Left ventricle myocardium inferior (tissue), 1 donor: ENCODE measurements at places on chromosomes 11 and 22. TPM values are rescaled to one million over a fixed set of nuclear protein-coding genes. Genes with fewer than 3 reads are reported as not detected.

CELF1 gene
- 88.6 TPM for total RNA-seq

DEPDC7 gene
- total RNA-seq: 0.55 TPM

GRCh38 chr22:19036523-19037273, 85.5 kb downstream of the DGCR2 start:
- DNase-seq: no peak

GRCh38 chr11:44865866-44866272, 84.8 kb downstream of the TP53I11 start:
- DNase-seq: peak; percentile 78

- DNase-seq: no peak
Observed at GRCh38 chr11:12540913-12541582, 133.2 kb upstream of the TEAD1 start.

- no peak for DNase-seq
Observed at GRCh38 chr11:110243791-110244190, 52.6 kb downstream of the RDX start.

CNTF gene
- total RNA-seq: 0.93 TPM

- no peak for DNase-seq
Observed at GRCh38 chr11:120819437-120820365, 204.2 kb upstream of the TBCEL start.

DNA sequence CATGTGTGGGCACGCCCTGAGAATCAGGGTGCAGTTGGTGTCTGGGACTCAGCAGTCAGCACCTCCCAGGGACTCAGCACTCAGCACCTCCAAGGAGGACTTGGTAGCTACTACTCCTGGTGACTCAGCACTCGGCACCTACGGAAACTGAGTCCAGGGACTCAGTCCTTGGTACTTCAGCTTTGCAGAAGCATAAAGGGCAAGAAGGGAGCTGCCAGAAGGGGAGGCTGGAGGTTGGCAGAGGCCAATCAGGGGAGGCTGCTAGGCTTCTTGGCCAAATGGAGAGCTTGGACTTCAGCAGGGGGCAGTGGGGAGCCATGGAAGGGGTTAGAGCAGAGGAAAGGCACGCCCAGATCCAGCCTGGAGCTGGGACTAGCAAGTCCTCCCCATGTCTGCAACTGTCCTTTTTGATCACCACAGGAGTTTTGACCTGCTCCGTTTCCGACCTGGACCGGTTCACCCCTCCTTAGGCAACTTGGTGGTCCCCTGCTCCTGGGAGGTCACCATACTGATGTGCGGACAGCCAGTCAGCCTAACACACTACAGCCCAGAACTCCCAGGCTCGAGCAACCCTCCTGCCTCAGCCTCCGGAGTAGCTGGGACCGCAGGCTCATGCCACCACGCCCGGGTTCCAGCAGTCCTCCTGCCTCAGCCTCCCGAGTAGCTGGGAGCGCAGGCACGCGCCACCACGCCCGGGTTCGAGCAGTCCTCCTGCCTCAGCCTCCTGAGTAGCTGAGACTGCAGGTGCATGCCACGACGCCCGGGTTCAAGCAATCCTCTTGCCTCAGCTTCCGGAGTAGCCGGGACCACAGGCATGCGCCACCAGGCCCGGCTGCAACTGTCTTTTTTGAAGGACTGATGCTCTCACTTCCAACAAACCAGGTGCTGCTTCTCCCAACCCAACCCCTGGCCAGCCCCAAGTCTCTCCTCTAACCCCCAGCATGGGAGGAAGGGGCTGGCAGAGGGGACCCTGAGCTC, 1.5 kb downstream of the ANO9 start:
- DNase-seq: no peak

DNA sequence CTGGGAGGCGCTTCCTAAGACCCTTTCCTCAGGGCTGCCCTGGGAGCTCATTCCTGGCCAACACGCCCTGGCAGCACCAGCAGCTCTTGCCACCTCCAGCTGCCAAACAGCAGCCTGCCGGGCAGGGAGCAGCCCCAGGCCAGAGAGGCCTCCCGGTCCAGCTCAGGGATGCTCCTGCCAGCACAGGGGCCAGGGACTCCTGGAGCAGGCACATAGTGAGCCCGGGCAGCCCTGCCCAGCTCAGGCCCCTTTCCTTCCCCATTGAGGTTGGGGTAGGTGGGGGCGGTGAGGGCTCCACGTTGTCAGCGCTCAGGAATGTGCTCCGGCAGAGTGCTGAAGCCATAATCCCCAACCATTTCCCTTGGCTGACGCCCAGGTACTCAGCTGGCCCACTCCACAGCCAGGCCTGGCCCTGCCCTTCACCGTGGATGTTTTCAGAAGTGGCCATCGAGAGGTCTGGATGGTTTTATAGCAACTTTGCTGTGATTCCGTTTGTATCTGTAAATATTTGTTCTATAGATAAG, 7.6 kb downstream of the SLC39A13 start:
- peak; percentile 86 for DNase-seq

GRCh38 chr11:9571071-9571762, 2.3 kb upstream of the WEE1 start:
- DNase-seq: no peak

RPL27A gene
- total RNA-seq: 597 TPM

OR52E8 gene
- total RNA-seq: not detected

DNA sequence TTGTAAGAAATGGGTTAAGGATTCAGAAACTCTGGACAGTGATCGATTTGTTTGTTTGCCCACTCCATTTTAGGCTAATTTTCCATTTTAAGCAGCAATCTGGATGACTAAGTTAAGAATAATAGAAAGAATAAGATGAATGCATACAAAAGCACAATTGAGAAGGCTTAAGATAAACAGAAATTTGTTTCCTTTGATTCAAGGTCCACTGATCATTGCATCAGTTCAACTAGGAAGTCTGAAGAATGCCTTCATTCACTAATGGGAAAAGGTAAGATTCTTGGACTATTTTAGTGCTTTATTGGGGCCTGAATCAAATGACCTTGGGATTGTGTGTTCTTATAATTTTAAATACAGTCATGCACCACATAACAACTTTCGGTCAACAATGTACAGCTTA, 140.8 kb downstream of the CADM1 start:
- no peak for DNase-seq

- no peak for DNase-seq
Observed at GRCh38 chr22:38302906-38303305, 14.3 kb downstream of the CSNK1E start.

GRCh38 chr22:22098457-22099193, 116.0 kb upstream of the TOP3B start:
- DNase-seq: no peak

RSF1 gene
- 40.6 TPM for total RNA-seq
